ENCODE measurements at places on chromosomes 16 and 17.

DNA sequence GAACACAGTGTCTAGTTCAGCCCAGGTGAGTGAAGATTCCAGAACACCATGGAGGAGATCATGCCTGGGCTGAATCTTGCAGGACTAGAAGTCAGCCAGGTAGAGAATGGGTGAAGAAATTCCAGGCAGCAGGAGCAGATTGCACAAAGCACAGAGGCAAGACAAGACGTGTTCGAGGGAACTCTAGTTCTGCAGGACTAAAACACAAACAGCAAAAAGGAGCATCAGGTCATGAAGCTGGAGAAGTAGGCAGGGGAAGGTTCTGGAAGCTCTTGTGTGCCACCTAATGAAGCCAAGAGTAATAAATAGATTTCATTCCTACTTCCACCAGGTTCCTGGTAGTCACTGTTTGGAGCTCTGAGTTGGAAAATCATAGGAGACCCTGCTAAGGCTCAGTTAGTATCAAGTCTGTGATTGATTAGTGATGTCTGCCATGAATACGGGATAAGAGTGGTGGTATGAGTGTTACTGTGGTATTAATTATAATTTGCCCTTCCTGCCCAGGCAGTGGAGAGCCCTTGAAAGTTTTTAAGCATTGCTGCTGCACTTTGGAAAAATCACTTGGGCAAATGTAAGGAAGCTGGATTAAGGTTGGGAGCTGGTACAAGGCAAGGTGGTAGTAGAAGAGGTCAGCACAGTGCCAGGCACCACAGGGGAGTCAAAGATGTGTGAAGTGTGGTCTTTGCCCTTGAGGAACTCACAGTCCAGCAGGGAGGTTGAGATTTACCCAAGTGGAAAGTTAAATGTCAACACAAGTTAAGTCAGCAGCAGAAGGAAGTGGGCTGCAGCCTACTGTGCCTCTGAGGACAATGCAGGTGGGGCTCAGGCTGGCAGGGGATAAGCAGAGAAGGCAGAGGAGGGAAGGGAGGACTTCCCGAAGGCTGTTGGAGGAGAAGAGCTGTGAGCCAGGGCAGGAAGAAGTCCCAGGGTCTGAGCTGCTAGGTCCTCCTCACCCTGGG lies 13.5 kb upstream of the FOXN1 start:
- DNase-seq, result peak; percentile 87

GRCh38 chr16:57264381-57264780 lies 19.3 kb downstream of the ARL2BP start:
- DNase-seq, result no peak

DNA sequence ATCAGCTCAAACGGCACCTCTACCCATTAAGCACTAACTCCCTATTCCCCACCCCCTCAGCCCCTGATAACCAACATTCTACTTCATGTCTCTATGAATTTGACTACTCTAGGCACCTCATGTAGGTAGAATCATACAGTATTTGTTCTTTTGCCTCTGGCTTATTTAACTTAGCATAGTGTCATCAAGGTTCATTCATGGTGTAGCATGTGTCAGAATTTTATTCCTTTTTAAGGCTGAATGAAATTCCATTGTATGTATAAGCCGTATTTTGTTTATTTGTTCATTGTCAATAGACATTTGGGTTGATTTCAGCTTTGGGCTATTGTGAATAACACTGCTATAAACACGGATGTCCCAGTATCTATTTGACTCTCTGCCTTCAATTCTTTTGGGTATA lies 794.9 kb upstream of the SOX9 start:
- DNase-seq, result no peak

GRCh38 chr16:90047714-90048346 lies 28.6 kb upstream of the DBNDD1 start:
- no peak for DNase-seq

DNA sequence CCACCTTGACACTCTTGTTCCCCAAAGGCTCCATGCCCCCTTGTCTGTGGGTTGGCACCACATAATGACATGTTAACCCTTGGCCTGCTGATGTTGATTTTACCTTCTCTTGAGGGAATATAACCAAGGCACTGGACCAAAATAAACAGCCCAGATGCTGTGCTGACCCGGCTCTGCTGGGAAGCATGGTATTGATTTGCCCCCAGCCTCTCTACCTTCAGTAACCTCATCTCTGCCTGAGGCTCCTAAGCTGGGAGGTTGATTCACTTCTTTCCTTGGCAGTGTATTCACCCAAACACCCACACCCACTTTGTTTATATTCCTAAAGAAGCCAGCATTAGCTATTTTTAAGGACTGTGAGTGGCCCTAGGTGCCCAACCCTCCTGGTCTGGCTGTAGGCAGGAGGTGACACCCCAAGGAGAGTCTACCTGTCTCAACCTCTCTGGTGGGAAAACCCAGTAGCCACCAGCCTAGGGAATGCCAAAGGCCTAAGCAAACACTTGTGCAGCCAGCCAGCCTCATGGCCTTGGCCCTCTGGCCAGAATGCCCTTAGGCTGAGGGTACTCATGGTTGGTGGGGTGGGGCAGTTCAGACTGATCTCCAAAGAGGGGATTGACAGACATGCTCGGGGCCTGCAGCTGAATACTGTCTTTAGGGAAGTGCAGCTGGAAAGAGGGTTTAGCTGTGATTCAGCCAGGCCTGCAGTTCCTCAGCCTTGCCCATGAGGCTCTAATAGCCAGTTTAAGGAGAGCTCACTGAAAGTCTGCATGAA lies 42.7 kb downstream of the GNAO1 start:
- DNase-seq, result no peak

DNA sequence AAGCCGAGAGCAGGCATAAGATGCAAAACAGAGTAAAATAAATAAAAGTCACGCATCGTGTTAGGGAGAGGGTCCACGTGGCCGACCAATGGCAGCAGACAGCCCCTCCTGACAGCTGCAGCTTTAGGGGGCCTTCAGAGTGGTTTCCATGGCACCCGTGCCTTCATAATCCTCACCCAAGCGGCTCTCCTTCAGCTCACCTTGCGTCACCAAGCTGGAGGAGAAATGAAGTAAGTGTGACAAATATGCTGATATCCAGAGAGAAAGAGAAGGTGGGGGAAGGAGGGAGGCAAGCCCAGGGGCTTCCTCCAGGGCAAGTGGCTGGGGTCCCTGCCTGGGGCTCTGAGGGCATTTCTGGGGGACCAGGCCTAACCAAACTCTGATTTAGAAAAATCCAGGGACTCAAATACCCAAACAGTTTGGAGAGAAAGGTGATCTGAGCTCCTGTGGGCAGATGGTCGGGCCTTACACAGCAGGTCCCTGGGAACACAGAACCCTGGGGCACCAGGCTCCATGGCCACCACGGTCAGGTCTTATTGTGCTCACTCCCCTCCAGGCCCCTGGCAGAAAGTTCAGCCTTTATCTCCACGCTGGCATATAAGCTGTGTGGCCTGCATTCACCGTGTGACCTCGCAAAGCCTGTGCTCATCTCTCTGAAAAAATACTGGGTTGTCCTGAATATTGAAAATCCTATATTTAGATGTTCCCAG lies 80.7 kb upstream of the TNRC6C start:
- DNase-seq, result no peak

DNA sequence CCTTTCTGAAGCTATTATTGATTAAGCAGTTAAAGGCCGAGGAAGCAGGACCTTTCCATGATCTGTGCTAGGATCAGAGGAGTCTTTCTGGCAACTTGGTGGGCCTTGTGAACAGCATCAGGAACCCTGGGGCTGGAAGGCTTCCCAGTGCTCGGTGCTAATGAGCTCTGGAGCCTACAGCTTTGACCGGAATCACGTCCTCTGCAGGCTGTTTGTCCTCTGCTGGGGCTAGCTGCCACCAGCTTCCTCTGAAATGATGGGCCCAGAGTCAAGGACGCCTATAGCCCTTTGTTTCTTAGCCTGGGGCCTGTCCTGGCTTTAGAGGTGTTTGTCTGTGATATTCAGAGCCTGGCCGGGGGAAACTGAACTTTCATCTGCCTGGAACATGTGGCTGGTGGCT lies 111.6 kb downstream of the SHISA9 start:
- DNase-seq, result no peak

- no peak for DNase-seq
Measured at GRCh38 chr17:15742051-15742795, 10.1 kb downstream of the TBC1D26 start.

GRCh38 chr17:8574687-8575086 lies 55.8 kb downstream of the MYH10 start:
- no peak for DNase-seq

DNA sequence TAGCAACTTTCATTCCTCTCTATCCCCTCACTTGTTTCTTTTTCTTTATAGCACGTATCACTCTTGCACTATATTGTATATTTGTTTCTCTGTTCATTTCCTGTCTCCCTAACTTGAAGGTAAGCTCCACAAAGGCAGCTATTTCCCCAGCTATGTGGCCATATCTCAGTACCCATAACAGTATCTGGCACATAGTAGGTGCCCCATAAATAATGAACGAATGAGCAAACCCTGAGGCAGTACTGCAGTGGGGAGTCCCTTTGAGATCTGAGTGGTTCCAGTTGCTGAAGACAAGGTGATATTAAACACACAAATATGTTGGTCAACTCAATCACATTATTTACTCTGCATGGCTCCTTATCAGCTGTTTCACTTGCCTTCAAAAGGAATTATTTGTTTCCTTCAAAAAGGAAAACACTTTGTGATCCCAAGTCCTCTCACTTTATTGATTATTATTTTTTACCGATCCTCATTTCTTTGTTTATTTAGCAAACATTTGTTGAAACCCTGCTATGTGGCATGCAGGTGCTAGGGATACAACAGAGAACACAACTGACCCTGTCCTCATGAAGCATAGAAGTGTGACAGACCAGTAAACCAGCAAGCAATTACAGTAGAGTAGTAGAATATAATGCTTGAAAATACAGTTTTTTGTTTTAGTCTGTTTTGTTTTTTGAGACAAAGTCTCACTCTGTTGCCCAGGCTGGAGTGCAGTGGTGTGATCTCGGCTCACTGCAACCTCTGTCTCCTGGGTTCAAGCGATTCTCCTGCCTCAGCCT lies 5.7 kb upstream of the ADAP2 start:
- DNase-seq, result no peak

DNA sequence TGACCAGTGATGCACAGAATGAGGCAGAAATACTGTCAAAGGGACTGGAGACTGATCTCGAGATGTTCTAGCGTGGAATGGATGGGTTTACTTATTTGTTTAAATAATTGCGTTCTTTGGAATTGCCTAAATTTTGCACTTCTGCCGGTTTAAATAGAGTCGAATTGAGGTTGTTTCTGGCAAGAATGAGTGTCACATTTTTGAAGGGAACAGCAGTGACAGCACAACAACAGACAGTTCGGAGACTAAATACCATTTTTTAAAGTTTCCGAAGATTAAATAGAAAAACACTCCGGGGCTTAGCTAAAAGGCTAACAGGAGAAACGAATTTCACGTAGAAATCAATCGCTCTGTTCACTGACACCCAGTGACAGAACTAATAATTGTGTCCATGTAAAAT lies 969.2 kb upstream of the RBFOX1 start:
- no peak for DNase-seq

GRCh38 chr16:79076047-79076767 lies 524.3 kb downstream of the MAF start:
- DNase-seq, result no peak

DNA sequence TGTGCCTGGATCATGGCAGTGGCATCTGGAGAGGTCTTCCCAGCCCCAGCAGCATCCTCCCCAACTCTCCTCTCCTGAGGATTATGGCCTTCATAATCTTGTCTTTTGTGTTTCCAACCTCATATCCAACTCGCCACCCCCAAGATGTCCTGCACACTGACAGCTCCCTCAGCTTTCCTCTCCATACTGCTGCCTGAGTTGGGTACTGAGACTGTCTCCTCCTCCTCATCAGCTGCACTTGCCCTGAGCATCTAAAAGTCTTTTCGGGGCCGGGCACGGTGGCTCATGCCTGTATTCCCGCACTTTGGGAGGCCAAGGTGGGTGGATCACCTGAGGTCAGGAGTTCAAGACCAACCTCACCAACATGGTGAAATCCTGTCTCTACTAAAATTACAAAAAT lies 2.0 kb downstream of the CD300LB start:
- no peak for DNase-seq

GRCh38 chr16:83704656-83705055 lies 103.1 kb upstream of the HSBP1 start:
- DNase-seq, result no peak

DNA sequence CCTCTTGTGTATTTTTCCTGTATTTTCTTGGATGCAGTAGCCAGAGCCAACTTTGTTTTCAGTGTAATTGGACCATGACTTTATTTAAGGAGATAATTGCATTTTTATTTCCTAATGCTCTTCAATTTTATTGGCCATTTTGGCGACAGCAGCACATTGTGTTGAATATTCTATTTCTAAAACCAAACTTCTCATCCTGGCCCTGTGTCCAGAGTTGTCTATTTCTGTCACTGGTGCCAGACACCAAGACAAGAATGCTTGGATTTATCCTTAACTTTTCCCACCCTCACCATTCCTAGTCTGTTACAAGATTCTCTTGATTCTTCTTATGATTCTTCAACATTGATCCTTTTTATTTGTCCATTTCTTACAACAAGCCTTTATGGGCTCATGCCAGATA lies 37.1 kb downstream of the ARHGAP44 start:
- DNase-seq, result no peak

DNA sequence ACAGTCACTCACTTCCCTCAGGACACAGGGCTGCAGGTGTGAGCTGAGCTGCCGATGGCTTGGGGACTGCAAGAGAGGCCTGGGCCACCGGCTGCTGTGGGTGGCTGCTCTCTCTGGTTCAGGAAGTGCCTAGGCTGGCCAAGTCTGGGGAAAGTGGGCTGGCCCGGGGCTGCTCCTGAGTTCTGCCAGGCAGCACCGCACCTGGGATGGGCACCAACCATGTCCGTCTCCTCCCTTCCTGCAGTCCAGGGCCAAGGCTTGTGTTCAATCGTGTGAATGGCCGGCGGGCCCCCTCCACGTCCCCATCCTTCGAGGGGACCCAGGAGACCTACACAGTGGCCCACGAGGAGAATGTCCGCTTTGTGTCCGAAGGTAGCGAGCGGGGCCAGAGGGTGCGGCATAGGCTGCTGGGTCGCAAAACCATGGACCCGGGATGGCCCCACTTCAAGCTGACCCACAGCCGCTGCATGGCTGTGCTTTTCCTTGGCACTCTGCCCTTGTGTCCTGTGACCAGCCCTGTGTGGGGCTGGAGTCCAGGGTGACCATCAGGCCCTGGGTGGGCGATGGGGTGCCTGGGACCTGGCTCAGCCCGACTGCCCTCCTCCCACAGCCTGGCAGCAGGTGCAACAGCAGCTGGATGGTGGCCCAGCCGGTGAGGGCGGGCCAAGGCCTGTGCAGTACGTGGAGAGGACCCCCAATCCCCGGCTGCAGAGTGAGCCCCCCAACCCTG lies 1.8 kb upstream of the WDR90 start:
- no peak for DNase-seq

GRCh38 chr16:85761861-85762260 lies 11.0 kb upstream of the C16orf74 start:
- DNase-seq, result no peak
